Right ventricle myocardium inferior (tissue), 1 donor: ENCODE measurements at places on chromosomes 3 and 15.

- no peak for DNase-seq
These were observed 24.8 kb upstream of the TRIM59 start for GRCh38 chr3:160474416-160474838.

GRCh38 chr3:123084738-123085237 lies 18.0 kb downstream of the PDIA5 start:
- DNase-seq = peak; percentile 65

- no peak for DNase-seq
These were observed 9.8 kb upstream of the SLC9C1 start for GRCh38 chr3:112303764-112304325.

- no peak for DNase-seq
These were observed 11.1 kb downstream of the RBMS3 start for GRCh38 chr3:29291982-29292363.

DNA sequence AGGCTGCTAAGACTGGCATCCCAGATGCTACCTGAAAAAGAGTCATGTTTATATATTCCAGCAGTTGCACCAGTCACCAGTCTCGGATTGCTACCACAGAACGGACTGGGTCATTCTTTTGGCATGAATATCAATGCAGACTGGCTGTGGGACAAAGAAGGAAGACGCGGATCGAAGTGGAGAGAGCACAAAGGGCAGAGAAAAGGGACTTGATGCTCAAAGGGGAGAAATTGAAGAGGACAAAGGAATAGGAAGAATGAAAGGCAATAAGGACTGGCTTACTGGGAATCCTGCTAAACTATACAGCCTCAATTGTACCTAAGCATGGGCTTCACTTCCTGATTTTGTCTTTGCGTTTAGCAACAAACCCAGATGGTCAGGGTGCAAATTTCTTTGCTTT lies 15.3 kb upstream of the DIS3L start:
- no peak for DNase-seq

DNA sequence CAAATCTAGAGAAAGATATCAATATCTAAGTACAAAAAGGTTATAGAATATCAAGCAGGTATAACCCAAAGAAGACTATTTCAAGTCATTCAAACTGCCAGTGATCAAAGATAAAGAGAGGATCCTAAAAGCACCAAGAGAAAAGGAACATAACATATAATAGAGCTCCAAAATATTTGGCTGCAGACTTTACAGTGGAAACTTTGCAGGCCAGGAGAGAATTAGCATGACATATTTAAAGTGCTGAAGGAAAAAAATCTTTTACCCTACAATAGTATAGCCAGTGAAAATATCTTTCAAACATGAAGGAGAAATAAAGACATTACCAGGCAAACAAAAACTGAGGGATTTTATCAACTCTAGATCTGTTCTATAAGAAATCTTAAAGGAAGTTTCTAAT lies 254.3 kb upstream of the ARHGEF26 start:
- no peak for DNase-seq

GRCh38 chr15:28114721-28115622 lies 15.9 kb upstream of the OCA2 start:
- no peak for DNase-seq

DNA sequence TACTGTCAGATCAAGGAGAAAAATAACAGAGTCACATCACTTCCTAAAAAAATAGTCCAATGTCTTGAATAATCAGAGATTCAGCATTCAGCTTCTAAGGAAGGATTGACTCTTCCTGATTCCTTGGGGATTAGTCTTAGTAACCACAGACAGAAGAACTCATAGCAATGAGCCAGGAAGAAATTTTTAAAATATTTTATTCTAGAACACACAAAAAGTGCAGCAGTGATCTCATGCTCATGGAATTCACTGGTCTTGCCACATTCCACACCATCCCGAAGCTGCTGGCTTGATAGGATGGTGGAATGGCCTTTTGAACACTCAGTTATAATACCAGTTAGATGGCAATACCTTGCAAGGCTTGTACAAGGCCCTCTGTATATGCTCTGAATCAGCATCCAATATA lies 43.0 kb upstream of the ABI3BP start:
- DNase-seq = no peak
